ENCODE measurements at places on chromosomes 7 and 10.

- DNase-seq: no peak
Measured at GRCh38 chr10:18000601-18001000, 48.9 kb downstream of the SLC39A12 start.

GRCh38 chr7:105638902-105639495 lies 57.7 kb upstream of the EFCAB10 start:
- no peak for DNase-seq

DNA sequence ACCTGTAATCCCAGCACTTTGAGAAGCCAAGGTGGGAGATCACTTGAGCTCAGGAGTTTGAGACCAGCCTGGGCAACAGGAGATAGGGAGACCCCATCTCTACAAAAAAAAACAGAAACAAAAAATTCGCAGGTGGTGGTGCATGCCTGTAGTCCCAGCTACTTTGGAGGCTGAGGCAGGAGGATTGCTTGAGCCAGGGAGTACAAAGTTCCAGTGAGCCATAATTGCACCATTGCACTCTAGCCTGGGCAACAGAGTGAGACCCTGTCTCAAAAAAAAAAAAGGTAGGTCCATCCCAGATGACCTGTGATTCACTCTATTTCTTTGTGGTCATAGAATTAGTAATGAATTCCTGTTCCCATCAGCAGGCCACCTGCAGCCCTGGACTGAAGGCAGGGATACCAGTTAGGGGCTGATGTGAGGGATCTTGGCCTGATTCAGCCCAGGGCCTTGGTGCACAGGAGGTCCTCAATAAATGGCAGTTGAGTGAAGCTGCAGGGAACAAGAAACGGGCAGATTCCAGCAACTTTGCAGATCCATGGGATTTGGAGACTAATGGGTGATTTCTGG lies at the start of gene MYH16:
TSS of gene MYH16 (plus strand) at position 364 of the 570 bp plus-strand sequence.
- DNase-seq: no peak

DNA sequence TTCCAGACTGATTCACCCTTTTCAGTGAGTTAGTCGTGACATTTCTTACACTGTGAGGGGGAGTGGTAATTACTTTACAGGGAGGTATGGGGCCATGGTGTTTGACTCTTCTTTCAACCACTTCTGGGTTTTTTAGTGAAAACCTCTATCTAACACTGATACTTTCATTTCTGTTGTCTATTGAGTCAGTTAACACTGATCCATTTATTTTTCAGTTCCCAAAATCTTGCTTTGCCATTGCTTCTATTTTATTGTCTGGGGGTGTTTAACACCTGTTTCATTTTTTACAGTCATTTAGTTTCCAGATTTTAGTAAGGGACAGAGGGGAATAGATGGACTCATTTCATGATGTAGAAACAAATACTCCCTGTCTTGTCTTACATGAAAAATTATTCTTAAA lies 61.5 kb downstream of the HELLS start:
- no peak for DNase-seq

GRCh38 chr10:33387720-33388119 lies 53.3 kb upstream of the NRP1 start:
- DNase-seq: no peak

GRCh38 chr10:124066781-124067714 lies 26.4 kb downstream of the CHST15 start:
- DNase-seq: no peak

GRCh38 chr10:132656283-132657126 lies 118.9 kb downstream of the INPP5A start:
- DNase-seq: no peak

DNA sequence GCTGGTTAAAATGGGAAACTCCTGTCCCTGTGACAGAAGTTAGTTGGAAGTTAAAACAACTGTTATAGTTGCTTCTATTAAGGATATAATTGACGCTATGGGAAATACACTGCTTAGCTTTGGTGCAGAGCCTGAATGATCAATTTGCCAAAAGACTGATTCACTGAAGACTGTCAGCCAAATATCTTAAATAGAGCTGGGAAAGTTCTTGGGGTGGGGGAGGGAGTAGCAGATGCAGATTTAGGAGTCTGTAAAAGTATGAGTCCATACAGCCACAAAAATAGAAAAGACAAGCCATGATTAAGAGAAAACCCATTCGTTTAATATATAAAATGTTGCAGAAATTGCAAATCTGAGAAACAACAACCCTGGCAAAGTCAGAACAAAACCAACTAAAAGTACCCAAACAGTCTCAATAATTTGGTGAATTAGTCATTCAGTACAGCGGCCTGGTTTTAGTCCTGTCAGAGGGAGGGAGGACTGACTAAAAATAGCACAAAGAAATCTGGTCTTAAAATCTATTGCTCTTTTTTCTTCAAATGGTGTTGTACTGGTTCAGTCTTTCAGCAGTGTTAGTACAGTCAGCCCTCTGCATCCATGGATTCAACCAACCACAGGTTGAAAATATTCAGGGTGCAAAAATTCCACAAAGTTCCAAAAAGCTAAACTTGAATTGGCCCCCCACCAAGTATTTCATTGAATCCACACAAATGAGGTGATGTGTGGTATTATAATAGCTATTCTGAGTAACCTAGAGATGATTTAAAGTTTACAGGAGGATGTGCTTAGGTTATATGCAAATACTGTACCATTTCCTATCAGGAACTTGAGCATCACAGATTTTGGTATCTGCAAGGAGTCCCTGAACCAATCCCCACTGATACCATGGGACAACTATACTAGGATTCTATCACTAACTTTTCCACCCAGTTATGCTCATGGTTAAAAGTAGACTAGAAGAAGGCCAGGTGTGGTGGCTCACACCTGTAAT lies 30.0 kb downstream of the STK17A start:
- DNase-seq: no peak

GRCh38 chr10:35355971-35356724 lies 19.8 kb downstream of the CCNY start:
- DNase-seq: no peak

GRCh38 chr10:53957401-53957800 lies 843.6 kb downstream of the PCDH15 start:
- no peak for DNase-seq

GRCh38 chr7:155090684-155091083 lies 20.6 kb downstream of the HTR5A start:
- DNase-seq: no peak

GRCh38 chr10:95384011-95384704 lies 93.4 kb upstream of the PDLIM1 start:
- no peak for DNase-seq

Data from KG1 (cell line).